NCI-H2171 (cell line): ENCODE measurements at places on chromosomes 1 and 21.

DNA sequence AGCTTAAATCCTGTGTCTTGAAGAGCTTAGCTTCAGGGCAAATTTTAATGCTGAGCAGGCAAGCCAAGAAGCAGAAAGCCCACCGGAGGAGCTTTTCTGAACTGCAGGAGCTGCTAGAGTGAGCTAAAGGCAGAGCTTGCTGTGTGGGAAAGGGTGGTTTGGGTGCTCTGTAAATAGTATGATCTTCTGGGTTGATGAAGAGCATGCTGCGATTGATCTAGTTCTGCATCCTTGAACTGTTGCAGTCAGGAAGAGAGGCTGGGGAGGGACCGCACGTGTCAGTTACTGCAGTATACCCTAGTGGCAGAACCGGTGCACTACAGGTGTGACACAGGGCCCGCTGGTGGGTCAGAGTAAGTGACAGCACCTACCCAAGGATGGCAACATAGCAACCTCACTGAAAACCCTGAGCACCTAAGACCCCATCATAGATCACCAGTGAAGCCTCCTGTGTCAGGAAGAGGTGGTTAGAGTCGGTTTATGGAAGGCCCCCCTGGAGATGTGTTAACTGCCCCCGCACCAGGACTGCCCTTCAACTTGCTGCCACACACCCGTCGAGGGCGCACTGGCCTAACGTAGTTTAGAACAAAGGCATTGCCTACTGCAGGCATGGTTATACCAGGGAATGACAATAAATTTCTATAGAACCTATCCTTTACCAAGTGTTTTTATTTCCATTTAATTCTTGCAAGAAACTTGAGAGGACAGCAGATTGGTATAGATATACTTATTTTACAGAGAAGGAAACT lies 146.0 kb upstream of the KIAA0040 start:
- no peak for DNase-seq

- DNase-seq, result no peak
These were observed 216.0 kb downstream of the DYRK1A start for GRCh38 chr21:37582590-37582989.

DNA sequence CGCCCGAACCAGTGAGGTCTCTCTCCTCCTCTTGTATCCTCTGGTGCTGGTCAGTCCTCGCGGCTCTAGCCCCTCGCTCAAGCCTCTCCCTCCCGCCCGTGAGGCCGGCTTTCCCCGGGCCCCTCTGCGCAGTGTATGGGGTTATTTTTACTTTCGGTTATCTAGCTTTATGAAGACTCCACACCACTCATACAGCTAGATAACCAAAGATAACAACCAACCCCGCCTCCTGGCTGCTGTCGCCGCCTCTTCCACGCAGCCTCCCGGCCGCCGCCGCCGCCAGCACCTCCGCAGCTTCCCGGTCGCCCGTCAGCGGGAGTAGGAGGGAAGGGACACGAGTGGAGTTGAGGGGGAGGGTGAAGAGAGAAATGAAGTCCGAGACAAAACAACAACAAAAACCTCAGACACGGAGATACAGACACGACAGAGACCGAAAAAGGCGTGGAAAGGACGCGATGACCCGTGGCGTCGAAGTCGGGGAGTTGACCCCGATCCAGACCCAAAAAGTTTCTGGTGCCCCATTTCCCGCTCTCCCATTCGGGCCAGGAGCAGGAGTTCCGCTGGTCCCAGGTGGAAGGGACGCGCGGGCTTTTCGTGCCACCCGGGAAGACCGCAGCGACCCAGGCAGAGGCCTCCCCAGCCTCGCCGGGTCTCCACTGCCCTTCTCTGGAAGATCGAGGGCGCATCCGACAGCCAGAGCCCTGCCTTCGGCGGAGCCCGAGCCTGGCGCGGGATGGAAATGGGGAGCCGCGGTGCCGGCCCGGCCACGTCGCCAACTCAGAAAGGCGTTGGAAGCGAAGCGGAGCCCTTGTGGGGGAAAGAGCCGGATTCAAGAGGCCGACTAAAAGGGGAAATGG lies 51.4 kb downstream of the RHBG start:
- DNase-seq, result no peak

- DNase-seq, result no peak
These were observed 294.9 kb downstream of the LRRIQ3 start for GRCh38 chr1:73903092-73903491.

DNA sequence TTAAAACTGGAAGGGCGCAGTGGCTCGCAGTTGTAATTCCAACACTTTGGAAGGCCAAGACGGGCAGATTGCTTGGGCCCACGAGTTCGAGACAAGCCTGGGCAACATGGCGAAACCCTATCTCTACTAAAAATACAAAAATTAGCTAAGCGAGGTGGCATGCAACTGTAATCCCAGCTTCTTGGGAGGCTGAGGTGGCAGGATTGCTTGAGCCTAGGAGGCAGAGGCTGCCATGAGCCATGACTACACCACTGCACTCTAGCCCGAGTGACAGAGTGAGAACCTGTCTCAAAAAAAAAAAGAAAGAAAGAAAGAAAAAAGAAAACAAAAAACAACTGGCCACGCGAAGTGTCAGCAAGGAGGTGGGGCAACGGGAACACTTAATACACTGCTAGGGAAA lies 6.3 kb downstream of the UBE2G2 start:
- no peak for DNase-seq

GRCh38 chr1:26234644-26235370 lies 807 bp downstream of the CEP85 start:
- DNase-seq, result no peak

DNA sequence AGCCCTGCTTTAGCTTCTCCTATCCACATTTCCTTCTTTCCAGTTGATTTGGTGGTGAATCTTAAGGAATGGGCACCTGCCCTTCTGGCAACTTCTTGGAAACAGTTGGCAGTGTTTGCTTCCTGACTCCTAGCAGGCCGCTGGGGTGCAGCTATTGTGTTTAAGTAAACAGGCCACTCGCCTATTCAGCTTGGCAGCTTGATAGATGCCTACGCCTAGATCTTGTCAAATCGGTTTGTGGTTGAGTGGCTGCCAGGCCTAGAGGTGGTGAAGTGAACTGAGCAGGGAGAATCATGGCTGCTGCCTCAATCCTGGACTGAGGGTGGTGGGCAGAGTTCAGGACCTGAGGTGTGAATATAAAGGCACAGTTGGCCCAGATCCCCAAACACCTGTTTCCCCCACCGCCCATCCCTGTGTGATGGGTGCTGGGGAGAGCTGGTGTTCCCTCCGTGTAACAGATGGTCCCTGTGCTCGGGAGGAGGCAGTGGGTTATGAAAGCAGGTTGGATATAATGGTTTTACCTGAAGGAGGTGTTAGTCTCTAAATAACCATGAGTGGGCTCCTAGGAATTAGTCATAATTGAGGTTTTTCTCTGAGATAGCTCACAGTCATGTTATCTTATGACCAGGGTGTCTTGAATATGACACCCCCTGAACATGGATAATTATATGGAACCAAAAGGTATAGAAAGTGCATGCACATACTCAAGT lies 940 bp upstream of the PLA2G2C start:
- peak; percentile 79 for DNase-seq

DNA sequence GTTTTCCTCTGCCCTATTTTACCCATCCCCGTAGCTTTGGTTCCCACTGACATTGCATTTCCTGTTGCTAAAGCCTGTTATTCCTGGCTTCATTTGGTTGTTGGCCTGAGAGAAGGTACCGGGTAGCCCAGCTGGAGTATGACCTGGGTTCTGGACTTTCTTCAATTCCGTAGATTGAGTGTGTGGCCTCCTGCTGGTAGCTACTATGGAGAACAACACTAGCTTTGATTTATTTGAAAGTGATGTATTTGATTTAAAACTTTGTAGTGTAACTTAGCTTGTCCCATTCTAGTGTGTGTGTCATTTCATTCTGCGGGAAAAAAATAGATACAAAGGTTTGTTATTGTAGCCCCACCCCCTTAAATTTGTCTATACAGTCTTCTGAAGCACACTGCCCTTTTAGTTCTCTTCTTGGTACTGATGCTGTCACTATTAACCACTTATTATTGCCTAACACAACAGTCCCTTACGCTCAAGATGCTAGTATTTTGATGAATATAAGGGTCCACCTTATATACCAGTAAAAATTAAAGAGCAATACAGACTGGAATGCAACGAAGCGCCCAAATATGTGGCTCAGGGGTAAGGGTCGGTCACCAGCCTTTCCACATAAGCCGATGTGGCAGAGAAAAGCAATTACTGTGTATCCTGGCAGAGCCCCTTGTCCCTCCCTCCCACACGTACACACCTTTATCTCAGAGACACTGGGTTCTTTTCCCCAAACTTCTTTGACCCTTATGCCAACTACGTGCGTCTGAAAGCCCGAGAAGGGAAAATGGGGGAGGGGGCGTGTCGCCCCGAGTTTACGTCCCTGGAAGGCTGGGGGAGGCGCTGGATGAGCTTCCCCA lies 643 bp upstream of the MOV10 start:
- no peak for DNase-seq

DNA sequence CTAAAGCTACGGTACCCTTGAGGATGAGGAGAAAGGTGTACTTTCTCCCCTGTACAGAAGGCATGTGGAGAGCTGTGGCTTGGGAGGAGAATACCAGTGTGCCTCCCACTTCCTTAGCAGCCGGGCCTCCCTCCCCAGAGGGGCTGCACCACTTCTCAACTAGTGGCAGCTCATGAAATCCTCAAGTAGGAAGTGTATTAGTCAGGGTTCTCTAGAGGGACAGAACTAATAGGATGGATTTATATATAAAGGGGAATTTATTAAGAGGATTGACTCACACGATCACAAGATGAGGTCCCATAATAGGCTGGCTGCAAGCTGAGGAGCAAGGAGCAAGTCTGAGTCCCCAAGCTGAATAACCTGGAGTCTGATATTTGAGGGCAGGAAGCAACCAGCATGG lies 53.1 kb upstream of the PPP2R5A start:
- no peak for DNase-seq

- no peak for DNase-seq
These were observed 575.7 kb upstream of the ZP4 start for GRCh38 chr1:238466459-238466858.

GRCh38 chr1:185735701-185736064 lies 1.5 kb downstream of the HMCN1 start:
- DNase-seq, result no peak

DNA sequence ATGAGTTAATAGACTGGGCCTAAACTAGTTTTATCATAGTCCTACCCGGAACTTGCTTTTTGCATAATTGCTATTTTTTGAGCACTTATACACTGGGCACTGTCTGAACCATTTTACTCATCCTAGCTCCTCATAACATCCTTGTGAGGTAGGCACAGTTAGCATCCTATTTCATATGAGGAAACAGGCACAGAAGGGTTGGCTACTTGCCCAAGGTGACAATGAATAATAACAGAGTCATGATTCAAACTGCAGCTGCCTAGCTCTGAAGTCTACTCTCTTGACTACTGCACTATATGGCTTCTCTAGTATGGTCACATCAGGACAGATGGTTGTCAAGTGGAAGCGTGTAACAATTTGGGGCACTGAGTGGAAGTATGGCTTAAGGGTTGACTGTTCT lies 18.2 kb upstream of the RC3H1 start:
- DNase-seq, result peak; percentile 89

DNA sequence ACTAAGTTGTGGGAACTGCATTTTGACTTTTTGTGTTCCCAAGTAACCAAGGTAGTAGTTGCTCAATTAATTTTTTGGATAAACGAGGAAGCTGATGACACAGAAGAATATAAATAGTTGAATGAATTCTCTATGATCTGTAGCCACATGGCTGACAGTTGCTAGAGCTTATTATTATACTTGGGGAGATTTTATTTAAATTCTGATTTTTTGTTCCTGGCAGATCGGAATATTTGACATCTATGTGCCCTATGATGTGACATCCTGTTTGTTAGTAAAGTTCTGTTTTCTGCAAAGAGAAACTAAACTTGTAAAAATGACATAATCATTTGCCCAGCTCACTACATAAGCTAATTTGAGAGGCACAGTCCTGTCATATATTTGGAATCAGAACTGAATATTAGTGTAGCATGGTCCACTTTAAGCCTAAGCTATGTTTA lies 9.7 kb upstream of the LYST start:
- DNase-seq, result no peak

DNA sequence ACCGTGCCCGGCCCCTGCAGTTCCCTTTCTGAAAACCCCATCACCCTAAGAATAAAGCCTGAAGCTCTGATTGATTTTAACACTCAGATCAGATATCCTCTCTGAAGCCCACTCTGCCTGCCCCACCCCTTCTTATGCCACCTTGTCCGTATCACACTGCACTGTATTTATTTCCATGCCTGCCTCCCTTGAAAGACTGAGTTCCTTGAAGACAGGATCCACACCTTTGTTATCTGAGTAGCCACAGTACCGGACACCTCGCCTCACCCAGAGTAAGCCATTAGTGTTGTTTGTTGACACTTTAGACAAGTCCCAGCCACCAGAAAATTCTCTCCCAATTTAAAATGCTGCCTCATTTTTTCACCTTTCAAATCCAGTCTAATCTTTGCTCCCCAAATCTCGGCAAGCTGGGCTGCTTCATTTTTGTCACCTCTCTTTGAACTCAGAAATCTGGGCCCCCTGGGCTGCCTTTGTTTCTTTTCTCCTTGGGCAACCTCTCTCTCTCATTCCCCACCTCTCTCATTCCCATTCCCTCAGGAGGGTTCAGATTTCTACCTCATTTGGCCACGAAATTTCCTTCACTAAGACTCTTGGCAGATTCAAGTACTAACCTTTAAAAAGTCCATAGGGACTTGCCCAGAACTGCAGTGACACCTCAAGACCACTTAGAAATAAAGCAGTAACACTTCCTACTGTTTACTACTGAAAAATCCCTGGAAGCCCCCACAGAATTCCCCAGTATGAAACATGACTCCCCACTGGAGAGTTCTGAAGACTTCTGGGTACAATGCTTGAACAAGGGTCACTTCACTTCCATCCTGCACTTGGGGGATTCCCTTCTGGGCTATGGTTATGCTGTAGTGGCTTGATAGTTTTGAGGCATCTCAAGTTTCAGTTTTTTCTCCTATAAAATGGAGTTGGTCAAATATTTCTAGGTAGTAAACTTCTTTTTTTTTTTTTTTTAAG lies 8.7 kb upstream of the PPP1R15B start:
- DNase-seq, result peak; percentile 67

- DNase-seq, result no peak
These were observed 2.9 kb downstream of the JUN start for GRCh38 chr1:58780836-58781452.

DNA sequence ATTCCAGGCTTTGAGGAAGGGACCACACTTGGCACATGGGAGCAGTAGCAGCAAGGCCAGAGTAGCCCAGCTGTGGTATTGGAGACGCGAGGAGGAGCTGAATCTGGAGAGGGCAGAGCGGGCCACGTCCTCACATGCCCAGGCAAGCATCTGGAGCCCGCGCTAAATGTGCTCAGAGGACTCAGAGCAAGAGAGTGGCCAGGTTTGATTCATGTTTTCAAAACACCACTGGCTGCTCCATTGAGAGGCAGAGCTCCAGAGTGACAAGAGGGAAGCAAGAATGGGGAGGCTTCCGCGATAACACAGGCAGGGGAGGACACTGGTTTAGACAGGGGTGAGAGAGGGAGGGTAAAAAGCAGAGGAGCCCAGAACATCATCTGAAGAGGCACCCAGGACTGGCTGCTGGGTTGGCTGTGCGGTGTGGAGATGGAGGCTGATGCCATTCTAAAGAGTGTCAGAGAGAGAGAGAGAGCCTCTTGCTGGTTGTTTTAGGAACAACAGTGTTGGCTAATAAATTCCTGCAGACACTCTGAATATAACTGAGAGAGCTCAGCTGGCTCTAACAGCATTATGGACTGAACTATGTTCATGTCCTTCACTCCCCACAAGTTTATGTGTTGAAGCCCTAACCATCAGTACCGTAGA lies 32.3 kb downstream of the RCAN1 start:
- no peak for DNase-seq

- no peak for DNase-seq
These were observed 25.1 kb downstream of the SHCBP1L start for GRCh38 chr1:182927693-182928433.
